Mesenchymal stem cell (in vitro differentiated cells and primary cell): ENCODE measurements at places on chromosomes 7 and 10.

DNA sequence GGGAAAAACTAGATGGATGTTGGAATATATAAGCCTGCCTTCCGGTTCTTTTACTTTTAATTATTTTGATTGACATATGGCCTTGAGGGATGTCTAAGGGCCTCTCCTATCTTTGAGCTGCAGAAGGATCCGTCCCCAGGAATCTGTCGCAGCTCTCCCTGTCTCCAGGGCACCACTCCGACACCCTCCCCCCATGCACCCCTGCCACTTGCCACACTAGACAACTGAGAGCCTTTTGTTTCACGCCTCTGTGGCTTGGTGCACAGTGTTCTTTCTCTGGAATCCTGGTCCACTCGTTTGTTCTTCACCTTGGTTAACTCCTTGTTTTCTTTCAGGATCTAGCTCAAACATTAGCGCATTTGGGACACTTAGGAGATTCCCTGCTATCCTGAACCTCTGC, 124.1 kb upstream of the EFCAB10 start:
- H3K27ac ChIP-seq = no peak overlapping the region
- H3K4me3 ChIP-seq = no peak overlapping the region
- no peaks in the 10 kb centered on the region for H3K27me3 ChIP-seq
- H3K4me1 ChIP-seq = peaks cover 3% of the 10 kb centered on the region
- no peaks in the 10 kb centered on the region for H3K36me3 ChIP-seq

- H3K27me3 ChIP-seq = peaks cover 48% of the 10 kb centered on the region
- H3K36me3 ChIP-seq = peaks cover 15% of the 10 kb centered on the region
- peaks cover 6% of the 10 kb centered on the region for H3K4me1 ChIP-seq
Measured at GRCh38 chr10:103282961-103283360, 6.0 kb downstream of the INA start.

DNA sequence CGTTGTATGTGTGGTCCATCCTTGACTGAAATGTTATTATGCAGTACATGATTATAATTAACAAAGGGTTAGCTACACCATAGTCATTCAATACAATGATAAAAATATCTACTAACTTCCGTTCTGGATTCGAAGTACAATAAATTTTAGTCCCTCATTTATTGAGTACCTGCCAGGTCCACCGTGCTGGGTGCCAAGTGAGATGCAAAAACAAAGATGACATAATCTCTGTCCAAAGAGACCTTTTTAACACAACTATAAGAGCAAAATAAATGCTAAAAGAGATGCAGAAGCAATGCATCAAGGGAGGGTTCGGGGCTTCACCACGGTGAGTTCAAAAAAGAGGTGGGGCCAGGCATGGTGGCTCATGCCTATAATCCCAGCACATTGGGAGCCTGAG, 33.1 kb downstream of the LAMB1 start:
- peaks cover 7% of the 10 kb centered on the region for H3K4me1 ChIP-seq
- peaks cover 45% of the 10 kb centered on the region for H3K36me3 ChIP-seq
- no peak for DNase-seq
- H3K27ac ChIP-seq = no peak overlapping the region
- H3K4me3 ChIP-seq = no peak overlapping the region
- H3K27me3 ChIP-seq = no peaks in the 10 kb centered on the region

GRCh38 chr10:51876503-51876902, 177.1 kb upstream of the CSTF2T start:
- H3K27ac ChIP-seq = no peak overlapping the region
- DNase-seq = no peak
- H3K4me3 ChIP-seq = no peak overlapping the region

DNA sequence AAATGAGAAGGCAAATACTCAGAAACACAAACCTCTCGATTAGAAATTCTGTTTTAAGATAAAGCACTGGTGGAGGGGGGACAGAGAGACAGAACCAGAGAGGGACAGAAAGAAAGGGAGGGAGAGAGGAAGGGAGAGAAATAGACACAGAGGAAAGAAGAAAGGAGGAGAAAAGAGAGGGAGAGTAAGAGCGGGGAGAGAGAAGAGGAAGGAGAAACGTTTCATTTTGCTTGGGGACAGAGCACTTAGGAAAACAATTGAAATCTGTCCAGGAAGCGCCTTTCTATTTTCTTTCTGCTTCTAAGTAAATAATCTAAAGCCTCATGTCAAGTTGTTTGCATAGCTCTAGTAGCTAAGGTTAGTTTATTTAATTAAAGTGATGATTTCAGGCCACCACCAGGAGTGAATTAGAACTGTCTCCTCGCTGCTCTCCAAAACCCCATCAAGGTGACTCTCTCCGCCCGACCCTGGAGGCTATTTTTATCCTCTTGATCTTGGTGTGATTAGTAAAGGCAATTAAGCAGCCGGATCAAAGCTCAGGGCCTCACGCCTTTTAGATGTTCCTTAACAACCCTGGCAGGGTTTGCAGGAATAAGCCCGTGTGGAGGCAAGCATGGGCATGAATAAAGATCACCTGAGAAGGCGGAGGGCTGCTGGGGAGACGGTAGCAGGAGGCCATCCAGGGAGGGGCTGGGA, 73.4 kb upstream of the INSIG1 start:
- H3K36me3 ChIP-seq = no peaks in the 10 kb centered on the region
- no peak overlapping the region for H3K4me3 ChIP-seq
- no peaks in the 10 kb centered on the region for H3K27me3 ChIP-seq
